Cardiac atrium fibroblast (primary cell): ENCODE measurements at places on chromosomes 12 and 14. TPM values are rescaled to one million over a fixed set of nuclear protein-coding genes. Genes with fewer than 3 reads are reported as not detected.

Gene ZFHX2
- not detected in 2 replicates for total RNA-seq

Gene PLXNC1
- total RNA-seq: 1.4 and 2.3 TPM in 2 replicates

Gene PRH2
- total RNA-seq: not detected in 2 replicates

Gene MRPL51
- total RNA-seq: 46.6 and 82.8 TPM in 2 replicates

Gene GZMB
- total RNA-seq: not detected in 2 replicates
